ENCODE measurements at places on chromosomes 4 and X.

GRCh38 chr4:6331018-6331417, 61.4 kb downstream of the WFS1 start:
- peak; percentile 41 for DNase-seq

- DNase-seq = no peak
These were observed 91.9 kb upstream of the PPP1R2C start for GRCh38 chrX:42869659-42870476.

DNA sequence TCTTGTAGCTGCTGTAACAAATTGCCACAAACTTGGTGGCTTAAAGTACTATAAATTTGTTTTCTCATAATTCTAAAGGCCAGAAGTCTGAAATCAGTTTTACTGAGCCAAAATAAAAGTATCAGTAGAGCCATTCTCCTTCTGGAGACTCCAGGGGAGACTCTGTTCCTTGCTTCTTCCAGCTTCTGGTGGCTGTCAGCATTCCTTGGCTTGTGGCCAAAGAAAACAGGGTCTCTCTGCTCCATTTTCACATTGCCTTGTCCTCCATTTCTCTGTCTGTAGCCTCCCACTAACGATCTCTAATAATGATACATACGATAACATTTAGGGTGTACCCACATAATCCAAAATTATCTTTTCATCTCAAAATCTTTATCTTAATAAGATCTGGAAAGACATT, 200.4 kb downstream of the MAB21L2 start:
- DNase-seq = no peak

GRCh38 chr4:5839751-5840674, 52.9 kb downstream of the CRMP1 start:
- DNase-seq = no peak

DNA sequence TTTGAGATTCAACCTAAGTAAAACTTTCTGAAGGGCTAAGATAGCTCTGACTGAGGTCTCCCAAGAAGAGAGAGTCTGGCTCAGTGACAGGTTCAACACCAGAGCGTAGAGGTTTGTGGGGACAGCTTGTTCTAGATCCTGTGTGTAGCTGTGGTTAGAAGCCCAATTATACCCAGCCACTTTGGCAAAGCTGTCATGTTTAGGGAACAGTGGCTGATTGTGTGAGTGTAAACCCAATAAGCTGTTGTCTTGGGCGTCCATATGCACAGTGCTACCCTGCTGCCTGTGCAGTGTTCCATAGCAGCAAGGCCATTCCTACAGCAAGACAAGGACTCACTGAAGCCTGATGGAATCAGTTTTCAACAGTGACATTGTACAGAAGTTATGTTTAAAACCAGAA, 11.2 kb upstream of the SCRG1 start:
- no peak for DNase-seq

- DNase-seq = no peak
These were observed 1.3 kb downstream of the TMEM165 start for GRCh38 chr4:55397126-55397436.

DNA sequence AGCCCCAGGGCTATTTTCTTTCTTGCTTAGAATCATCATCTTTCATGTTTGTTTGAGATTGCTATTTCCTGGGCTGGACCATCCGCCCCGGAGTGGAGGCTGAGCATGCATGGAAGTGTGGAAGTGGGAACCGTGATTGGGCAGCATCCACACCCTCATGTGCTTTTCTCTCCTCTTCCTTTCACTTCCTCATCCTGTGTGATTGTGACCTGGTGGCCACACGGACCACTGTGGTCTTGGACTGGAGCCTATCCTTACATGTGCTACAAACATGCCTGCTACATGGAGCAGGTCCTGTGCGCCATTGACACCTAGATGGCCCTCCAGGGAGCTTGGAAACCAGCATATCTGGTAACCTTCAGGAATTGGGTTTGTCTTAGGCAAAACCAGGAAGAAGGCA, 175.9 kb upstream of the LCORL start:
- DNase-seq = no peak

DNA sequence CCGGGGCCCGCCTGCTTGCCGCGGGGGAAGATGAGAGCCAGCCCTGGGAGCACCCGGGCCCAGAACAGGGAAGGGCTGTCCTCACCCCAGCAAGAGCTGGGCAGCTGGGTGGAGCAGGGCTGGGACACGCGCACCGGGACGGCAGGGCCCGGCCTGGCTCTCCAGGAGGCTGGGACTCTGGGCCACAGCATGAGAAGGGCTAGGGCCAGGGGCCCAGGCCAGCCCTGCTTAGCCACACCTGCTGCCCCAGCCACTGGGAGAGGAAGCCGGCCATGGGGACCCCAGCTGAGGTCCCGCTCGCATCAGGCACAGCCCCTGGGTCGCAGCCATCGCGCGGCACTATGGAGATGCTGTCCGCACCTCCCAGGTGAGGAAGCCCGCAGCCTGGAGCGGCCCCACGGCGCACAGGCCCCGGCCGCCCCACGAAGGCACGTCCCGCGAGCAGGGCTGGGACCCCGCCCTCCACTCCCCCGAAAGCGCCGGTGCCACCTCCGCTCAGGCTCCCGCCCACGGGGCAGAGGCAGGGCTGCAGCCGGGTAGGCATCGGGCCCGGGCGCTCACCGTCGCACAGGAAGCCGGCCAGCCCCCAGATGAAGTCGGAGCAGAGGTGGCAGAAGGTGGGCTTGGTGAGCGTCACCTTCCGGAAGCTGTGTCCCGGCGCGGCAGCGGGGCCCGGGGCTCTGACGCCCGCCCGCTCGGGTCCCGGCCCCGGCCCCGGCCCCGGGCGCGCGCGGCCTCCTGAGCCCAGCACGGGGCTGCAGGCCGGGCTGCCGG, 531 bp downstream of the DGKQ start:
- DNase-seq = no peak

DNA sequence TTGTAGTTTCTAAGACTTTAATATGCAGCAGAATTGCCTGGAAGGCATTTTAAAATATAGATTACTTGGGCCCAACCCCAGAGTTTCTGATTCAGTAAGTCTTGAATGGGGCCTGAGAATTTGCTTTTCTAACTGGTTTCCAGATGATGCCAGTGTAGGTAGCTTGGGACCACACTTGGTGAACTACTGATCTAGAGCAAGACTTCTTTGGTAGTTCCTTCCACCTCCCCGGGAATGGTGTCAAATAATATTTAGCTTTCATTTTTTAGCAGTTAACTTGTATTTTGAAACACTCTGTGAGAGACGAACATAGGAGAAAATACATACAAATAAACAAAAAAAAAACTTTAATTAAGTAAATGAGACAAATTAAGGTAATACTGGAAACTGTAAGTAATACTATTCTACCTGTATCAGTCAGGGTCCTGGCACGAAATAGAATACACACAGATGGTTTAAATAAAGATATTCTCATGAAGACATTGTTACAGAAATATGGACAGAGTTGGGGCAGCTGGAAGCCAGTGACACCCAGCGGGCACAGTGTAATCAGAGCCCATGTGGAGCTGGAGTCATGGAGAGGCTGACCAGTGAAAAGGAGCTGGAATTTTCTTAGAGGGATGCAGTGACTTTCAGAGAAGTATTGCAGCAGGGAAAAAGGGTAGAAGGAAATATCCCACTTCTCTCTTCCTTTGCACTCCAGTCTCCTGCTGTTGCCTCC, 905.7 kb downstream of the CCSER1 start:
- DNase-seq = no peak

DNA sequence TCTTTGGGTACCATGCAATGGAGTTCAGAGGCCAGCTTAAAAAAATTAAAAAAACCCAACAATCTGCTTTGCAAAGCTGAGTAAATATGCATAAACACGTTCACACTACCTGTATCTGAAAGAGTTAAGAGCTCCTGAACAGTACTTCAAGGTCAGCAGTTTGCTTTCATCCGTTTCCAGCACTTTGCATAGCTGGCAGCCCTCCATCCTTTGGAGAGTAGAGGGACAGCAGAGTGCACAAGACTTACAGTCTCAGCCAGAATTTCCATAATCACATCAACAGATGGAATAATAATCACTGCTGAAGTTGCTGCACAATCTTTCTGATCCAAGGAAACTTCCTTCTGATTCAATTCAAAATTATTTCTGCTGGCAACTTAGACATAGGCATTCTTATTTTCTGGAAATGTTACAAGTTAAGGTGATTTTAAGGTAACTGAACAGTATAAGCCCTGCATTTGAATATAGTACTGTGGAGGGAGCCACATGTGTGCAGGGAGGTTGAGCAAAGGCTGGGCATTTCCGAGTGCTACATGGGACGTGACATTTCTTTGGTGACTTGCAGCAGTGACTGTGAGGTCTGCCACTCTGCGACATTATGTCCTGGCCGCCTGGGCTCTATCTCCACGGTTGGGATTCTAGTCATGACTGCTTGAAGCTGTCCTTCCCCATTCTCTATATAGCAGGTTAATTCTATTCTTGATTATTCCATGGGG, 73.5 kb upstream of the EMCN start:
- no peak for DNase-seq

DNA sequence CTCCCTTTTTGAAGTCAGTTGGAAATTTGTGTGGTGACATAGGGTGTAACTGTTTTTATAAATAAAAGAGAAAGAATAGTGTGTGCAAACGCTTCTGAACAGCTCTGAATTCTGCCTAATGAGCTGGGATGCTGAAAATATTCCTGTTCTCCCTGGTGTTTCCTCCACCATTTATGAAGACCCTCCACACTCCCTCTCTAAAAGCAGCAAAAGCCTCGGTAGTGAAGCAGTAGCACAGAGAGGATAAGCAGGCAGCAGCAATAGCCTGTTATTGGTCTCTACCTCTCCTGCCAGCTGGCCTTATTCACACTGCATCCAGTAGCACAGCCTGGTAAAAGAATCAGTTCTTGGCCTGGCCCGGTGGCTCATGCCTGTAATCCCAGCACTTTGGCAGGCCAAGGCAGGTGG, 406.1 kb downstream of the IQCM start:
- DNase-seq = no peak

GRCh38 chr4:165016971-165017370, 14.8 kb upstream of the TRIM60 start:
- DNase-seq = no peak

DNA sequence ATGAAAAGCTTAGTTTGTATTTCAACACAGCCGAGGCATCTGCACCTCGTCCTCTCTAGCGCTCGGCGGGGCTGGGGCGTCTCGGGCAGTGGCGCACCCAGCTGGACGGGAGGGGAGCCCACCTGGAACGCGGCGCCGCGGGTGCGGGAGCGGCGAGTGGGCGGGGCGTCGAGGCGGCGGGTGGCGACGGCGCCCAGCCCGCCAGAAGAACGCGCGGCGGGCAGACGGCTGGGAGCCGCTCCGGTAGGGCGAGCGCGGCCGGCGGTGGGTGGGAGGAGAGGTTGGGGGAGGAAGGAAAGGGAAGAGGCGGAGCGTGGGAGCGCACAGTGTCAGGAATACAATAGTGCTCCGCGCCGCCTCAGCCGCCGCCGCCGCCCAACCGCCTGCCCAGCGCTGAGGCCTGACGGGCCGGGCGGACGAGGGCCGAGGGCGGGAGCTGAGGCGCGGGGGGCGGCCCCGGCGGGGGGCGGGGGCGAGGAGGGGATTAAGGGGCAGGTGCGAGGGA, at the start of gene JADE3:
Gene JADE3, plus strand, starts transcription at position 324 of the 505 bp plus-strand sequence. CDS start 72,474 bp downstream, outside the sequence.
- DNase-seq = peak; percentile 6

All from SW 1271 (cell line).